NCI-H226 (cell line): ENCODE measurements at places on chromosomes 3 and 15.

- no peak for DNase-seq
These were observed 83.1 kb downstream of the MYO5A start for GRCh38 chr15:52445553-52445952.

DNA sequence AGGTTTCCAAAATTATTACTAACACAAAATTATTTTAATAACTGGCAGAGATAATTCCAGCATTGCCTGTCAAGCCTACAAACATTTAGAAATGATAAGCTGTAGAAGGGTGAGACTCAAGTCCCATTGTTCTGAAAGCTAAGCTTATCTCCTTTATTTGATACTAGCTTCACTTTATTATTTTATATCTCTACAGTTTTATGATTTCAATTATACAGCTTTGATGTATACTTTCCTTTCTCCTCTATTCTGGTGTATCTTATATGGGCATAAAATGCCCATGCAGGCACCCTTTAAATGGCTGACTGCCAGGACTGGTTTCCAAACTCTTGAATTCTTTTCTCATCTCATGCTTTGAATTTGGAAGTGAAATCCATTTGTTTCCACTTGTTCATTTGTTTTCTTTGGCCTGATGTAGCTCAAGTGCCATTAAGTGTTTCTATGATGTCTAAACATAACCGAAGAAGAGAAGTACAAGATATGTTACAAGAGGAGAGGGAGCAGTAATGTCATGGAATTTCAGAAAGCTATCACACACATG lies 372.1 kb upstream of the ARHGEF26 start:
- DNase-seq: no peak

DNA sequence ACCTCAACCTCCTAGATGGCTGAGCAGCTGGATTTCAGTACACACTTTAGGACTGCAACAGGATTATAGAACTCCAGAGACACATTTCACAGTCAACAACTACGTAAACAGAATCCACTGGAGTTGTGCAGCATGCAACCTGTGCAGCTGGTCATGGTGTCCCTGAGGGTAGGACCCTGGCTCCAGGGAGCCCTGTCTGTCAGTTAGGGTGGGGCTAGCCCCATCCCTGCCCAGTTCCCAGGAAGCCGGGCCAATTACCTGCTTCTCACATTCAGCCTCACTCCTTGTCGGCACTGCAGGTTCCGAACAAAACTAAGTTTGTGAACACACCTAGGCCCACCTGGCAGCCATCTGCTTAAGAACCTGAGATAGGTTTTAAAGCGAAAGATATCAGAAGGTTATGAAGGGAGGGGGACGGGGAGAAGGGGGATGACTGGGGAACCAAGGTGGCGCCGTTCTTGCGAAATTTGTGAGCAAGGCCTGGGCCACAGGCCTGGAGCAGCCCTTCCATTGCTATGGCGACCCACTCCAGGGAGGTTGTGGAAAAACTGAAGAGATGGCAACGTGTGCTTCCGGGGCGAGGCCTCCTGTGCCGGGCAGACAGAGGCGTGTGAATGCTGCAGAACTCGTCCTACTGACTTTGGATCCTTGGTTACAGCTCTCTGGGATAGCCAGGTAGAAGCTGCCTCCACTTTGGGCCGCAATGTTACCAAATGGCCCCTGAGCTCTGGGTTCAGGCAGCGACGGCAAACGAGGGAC lies 25.3 kb downstream of the ACSBG1 start:
- DNase-seq: no peak

DNA sequence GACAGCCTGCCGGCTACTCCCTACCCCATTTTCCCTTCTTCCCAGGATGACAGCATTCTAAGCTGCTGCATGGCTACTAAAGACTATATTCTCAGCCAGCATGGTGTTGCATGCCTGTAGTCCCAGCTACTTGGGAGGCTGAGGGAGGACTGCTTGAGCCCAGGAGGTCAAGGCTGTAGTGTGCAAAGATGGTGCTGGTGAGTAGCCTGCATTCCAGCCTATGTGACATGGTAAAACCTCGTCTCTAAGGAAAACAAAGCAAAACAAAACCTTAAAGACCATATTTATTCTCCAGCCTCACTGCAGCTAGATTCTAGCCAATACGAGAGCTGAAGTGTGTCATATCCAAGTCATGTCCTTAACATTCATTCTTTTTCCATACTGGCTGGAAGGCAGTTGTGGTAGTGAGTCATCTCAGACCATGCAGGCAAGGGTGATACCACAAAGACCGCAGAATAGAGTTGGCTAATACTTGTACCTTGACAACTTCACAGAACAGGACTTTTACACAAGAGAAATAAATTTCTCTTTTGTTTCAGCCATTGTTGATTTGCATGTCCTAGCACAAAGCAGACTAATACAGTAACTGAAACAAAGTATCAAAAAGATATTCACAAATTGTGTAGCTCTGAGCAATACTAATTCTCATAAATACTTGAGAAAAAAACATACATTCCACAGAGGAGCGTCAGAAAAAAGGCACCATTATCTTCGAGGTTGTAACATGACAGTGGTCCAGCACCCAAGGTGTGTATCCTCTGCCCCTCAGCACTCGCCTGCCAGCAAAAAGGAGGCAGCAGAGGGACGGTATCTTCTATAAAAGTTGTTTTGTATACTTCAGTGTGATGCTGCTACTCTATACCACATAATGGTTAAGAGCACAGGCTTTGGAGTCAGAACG lies 14.8 kb downstream of the PBRM1 start:
- peak; percentile 89 for DNase-seq

DNA sequence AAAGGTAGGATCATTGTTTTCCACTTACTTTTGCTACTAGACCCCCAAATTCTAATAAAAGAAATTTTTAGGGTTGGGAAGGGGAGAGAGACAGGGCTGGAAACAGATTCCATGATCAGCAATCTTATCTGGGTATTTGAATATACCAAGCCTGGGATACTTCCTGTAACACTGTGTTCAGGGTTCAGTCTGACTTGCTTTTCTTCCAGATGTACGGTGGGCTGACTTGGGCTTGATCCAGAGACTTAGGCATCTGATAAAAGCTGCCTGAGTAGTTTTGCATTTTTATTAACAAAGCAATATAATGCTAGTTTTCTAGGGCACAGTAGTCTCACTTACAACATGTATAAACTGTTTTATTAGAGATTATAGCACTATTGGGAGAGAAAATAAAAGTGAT lies 49.2 kb downstream of the KCNMB2 start:
- no peak for DNase-seq

DNA sequence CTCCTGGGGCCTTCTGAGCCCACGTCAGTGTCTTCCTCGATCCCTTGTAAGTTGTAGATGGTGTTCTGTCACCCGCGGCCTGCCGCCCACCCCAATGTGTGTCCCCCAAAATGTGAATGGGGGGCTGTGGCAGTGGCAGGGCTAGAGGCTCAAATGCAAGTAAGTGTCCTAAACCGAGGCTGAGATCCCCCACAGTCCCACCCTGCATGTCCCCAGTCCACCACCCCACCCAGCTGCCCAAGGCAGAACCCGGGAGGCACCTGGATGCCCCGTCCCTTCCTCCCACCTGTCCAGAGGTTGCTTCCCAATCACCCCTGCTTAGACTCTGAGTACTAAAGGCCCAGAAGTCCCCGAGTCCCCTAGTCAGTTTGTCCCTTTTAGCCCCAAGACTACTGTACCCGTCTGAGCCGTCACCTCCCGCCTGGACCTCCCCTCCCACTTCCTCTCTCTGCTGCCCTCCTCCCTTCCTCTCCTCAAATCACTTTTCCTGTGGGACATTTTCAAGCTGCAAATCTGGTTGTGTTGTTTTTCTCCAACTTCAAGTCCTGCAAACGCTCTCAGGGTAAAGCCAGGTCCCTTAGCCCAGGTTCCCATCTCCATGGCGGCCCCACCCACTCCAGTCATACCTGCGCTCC lies 11.8 kb upstream of the PLXND1 start:
- DNase-seq: no peak

DNA sequence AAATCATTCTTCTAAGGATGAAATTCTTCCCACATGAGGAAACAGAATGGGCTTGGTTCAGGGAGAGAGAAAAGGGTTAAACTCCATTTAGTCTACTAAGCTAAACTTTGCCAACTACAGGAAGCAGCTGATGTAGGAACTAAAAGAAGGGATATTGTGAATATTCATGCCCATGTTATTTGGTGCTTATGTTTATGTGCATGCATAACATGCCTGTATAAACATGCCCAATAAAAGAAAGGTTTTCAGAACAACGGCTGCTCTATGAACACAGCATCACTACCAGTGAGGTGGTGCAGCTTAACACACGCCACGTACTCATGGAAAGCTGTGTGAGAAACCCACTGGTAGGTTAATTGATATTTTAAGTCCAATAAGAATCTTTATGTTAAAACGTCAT lies 59.4 kb upstream of the VGLL4 start:
- no peak for DNase-seq

DNA sequence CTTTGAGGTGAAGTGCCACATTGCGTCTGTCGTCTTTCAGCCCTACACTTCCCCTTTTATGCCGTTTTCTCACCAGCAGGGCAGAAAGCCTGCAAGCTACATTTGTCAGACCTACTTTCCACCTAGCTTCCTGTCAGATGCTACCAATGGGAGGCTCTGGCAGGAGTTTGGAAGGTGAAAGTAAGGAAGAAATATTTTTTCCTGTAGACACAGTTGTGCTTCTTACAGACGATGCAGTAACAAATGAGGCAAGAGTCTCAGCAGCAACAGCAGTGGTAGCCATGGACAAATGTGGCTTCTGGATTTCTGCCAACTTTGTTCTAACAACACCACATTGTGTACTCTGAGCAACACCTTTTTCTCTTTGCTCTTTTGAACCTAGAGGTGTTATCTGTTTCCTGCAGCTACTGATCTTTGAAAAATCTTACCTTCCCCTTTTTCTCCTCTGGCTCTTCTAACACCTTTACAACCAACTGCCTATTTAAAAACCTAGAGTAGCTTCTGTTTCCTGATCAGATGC lies 70.6 kb upstream of the STT3B start:
- no peak for DNase-seq

GRCh38 chr3:143475981-143476380 lies 356.4 kb downstream of the CHST2 start:
- no peak for DNase-seq

DNA sequence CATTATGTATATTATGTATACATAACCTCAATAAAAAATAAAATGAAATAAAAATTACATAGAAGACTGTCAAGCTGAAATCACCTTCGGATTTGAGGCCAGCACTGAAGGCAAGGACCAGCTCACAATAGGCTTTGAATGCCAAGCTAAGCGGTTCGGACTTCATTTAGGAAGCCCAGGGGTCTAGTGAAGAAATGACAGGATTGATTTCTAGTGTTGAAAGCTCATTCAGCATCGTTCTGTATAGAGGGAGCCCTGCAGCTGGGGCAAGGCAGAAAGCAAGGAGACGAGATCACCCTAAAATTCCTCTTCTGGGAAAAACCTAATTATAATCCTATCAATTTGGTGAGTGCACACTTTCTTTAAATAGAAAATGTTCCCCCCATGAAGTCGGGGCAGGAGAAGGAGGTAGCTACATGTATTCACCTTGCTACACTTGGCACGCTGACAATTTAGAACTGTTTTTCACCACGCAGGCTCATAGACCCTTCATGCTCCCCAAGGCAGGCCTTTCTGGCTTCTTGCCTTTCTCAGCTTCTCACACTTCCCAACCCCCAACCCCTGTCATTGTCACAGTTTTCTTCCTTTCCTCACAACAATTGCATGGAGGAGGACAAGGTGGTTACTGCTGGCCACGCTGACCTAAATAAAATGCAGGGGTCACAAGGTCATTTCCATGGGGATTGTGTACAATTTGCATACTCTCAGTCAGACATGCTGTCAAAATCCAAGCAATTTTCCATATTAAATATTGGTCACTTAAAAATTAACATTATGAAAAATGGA lies 44.4 kb upstream of the SSR3 start:
- no peak for DNase-seq
